ENCODE measurements at places on chromosomes 5 and 9.

- DNase-seq = no peak
These were observed 44.2 kb downstream of the NKD2 start for GRCh38 chr5:1052641-1053390.

DNA sequence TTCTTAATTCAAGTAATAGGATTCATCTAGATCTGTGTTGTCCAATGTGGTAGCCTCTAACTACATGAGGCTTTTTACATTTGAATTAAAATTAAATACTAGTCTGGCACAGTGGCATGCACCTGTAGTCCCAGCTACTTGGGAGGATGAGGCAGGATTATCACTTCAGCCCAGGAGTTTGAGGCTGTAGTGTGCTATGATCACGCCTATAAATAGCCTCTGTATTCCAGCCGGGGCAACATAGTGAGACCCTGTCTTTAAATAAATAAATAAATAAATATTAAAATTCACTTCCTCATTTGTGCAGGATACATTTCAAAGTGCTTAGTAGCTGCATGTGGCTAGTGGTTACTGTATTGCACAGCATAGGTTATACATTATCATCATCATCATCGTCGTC, 91.8 kb downstream of the UBE2R2 start:
- no peak for DNase-seq

DNA sequence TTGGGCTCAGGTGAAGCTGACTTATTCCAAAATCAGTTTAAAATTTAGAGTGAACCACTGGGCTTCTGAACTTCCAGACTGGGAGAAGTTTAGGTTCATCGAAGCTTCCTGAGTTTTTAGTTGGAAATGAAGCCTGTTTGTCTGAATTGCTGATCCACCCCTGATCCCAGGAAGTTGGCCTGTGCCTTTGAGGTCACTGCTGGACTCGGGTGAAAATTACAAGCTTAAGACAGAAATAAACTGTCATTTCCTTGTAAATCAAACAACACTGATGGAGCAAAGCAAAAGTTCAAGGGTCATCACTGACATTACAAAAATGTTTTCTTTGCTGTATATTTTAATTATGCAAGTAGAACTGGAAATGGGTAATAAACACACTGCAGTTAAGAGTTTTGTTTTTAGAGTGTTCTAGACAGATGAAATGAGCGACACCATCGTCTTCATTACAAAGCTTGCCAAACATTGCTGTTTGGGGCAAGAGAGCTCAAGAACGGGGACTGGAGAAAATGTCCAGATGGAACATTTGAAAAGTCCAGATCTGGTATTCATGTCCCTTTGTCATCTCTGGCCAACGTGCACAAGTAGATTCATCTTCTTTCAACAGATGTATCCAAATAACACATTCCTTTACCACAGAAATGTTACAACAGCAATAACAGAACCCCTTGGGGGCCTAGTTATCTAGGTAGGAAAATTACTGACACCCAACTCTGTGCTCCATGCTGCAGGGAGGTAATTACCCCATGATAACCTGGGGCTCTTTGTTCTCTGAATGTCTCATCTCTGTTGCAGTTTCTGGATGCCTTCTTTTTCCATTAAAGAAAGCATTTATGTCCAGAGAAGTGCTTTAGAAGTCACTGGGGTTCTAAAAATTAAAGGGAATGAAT, 142.4 kb upstream of the ERCC6L2 start:
- no peak for DNase-seq

DNA sequence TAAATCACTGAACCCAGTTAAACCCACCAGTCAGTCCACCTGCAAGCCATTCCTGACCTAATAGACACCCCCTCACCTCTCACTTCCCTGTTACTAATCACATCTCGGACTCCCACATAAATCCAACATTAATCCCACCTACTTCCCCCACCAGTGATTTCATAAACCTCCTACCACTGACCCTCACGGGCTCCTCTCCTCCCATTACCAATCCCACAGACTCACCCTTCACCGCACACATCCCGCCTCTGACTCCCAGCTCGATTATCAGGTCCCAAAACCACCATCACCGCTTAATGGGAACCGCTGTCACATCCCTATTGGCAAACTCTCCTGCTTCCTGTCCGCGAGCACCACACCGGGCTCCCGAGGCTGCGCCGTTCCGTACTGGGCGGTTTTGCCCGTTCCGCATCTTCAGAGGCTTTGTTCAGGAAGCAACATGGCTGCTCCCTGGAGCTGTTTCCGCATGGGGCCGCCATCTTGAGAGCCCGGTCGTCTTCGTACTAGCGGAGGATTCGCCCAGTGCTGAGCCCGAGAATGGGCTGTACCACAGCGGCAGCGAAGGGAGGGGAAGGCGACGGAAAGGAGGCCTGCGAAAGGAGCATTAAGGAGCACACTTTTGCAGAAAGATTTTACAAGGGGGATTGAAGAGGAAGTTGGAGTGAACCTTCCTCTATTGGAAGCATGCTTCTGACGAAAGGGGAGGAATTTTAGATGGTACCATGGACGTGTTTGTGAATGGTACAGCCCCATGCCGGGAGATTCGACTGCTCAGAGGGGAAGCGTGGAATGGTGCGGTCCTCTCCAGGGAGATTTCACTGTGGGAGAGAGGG, at the start of gene ZNF300:
ZNF300 (minus strand) TSS at position 502 of the 833 bp plus-strand sequence. CDS start 1,825 bp downstream, outside the sequence.
- DNase-seq = peak; percentile 22

DNA sequence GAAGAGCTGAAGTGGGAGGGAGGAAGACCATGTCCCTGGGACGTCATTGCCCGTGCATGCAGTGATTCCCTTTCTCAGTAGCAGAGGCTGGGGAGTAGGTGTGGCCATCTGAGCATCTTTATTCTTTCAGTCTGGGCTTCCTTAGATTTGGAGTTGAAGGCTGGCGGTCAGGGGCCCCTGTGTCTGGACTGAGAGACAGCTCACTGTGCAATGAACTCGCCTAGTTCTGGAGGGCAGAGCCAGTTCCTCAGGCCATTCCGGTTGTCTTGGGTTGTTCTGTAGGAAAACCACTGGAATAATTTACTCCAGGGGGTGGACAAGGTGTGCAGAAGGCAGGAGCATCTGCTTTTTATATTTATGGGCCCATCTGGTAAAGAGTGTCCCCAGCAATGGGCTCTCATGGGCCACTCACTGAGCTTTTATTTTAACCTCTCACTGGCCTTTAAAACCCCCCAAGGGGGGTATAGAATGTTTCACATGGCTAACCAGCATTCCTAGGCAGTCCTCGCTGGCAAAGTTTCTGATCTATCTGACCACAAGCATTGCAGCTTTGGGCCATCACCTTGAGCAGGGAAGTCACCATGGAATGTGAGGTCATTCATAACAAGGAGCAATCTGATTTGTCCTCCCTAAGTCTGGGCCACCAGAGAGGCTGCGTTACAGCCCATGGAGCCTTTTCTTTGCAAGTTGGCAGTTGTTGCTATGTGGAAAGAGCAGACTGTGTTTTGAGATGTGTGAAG, 9.2 kb downstream of the STC2 start:
- DNase-seq = no peak
